ENCODE measurements at places on chromosomes 5 and 9.
A peak's percentile ranks its signal among the peaks of the same experiment; 100 is the strongest.

- no peak for DNase-seq
These were observed 541.4 kb downstream of the PRELID2 start for GRCh38 chr5:145293716-145294115.

DNA sequence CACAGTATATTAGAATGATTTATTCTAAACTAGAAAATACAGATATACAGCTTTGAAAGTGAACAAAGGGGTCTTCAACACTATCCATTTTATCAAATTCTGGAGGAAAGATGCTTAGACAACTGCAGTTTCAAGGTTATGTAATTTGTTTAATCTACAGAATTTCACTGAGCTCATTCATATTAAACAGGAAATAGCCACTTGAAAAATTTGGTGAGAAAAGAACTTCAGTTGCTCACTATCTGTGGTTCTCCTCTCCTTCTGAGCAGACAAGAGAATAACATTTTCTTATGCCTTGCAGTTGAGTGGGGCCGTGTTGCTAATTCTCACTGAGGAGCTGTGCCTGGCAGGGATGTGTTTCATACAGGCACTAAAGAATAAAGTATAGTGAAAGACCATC is 1428.2 kb downstream of the CDH12 start:
- no peak for DNase-seq

DNA sequence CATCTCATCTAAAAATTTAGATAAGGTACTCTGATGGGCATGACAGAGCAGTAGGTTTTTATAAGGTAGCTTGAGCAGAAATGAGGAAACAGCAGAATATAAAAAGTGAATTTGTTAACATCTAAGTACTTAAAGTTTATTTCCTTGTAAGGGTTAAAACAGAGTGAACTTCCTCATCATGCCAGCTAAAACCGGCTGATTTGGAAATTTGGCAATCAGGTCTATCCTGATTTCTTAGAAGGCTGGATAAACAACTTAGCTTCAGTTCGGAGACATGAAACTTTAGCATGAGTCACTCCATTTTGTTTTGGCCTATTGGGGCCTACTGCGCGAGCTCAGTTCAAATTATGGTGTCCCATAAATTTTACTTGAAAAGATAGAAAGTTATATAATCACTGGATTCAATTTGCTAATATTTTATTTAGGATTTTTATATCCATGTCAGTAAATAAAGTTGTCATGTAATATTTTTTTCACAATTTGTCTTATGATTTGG is 241.6 kb upstream of the RORB start:
- no peak for DNase-seq

GRCh38 chr9:125844611-125845010 is 97.4 kb downstream of the PBX3 start:
- DNase-seq: peak; percentile 66

DNA sequence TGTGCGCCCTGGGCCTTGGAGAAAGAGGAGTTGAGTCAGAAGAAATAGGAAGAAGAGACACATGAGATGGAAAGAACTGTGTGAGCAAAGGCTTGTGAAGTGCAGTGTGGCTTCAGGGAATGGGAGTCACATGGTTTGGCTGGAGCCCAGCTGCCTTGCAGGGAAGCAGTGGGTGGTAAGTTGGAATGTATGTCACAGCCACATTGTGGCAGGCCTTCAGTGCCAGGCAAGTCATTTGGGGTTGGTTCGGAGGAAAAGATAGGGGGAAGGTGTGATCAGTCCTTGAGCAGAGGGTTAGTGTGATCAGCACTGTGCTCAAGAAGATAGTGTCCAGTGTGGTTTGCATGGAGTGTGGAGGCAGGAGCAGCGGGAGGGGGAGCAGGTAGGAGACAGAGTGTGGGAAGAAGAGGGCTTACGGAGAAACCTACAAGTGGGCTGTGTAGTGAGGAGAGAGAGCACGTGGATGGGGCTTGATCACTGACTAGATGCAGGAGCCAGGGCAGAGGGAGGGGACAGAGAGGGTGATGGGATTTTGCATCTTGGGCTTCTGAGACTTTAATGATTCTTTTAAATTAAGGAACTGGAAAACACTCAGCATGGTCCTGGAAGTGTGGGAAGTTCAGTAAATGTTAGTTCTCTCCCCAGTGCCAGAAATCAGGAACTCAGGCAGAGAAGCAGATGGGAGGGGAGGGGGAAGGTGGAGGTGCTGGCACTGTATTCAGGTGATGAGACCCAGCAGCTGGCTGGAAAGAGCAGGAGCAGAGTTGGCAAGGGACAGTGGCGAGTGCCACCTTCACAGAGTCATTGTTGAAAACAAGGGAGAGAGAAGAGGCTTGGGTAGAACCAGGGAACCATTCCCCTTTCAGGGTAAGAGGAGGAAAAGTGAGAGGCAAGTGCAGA is 46.6 kb downstream of the ARHGAP26 start:
- peak; percentile 57 for DNase-seq

GRCh38 chr9:21506626-21507482 is 24.7 kb upstream of the IFNE start:
- peak; percentile 21 for DNase-seq

- DNase-seq: no peak
These were observed 88.7 kb downstream of the PIP5K1B start for GRCh38 chr9:68793605-68794343.

GRCh38 chr5:35404701-35405100 is 174.4 kb upstream of the PRLR start:
- no peak for DNase-seq

GRCh38 chr9:38233343-38233742 is 159.2 kb upstream of the ALDH1B1 start:
- peak; percentile 36 for DNase-seq

DNA sequence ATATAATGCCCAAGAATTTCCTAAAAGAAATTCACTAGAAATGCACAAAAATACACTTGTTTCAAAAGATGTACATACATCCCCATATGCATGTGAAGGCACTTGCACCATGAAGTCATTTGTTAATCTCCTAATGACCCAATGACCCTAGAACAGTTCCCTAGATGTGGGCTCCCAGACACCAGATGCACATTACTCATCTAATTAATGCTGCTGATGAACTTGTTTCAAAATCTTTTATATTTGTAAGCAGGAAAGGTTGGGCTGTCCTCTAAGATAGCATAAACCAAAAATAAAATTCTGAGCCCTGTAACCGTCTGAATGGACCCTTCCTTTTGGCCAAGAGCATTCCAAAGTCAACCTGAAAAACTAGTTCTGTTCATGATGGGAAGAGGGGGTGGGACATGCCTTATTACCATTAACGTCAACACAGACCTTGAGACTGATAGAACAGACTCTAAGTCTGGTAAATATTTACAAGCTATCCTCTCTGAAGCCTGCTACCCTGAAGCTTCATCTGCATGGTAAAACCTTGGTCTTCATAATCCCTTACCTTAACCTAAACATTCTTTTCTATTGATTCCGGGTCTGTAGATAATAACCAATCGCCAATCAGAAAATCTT is 91.0 kb upstream of the DAPK1 start:
- DNase-seq: peak; percentile 19

GRCh38 chr5:78958672-78959445 is 26.3 kb downstream of the ARSB start:
- no peak for DNase-seq

- DNase-seq: no peak
These were observed 5.8 kb downstream of the MFAP3 start for GRCh38 chr5:154044581-154044980.

- peak; percentile 98 for DNase-seq
These were observed at the start of gene SH3GLB2 for GRCh38 chr9:129028192-129028966. SH3GLB2 (minus strand) TSS chr9:129028331; CDS start chr9:129028154, 177 bp downstream.

- DNase-seq: no peak
These were observed 730 bp upstream of the GZMA start for GRCh38 chr5:55101556-55102276.

DNA sequence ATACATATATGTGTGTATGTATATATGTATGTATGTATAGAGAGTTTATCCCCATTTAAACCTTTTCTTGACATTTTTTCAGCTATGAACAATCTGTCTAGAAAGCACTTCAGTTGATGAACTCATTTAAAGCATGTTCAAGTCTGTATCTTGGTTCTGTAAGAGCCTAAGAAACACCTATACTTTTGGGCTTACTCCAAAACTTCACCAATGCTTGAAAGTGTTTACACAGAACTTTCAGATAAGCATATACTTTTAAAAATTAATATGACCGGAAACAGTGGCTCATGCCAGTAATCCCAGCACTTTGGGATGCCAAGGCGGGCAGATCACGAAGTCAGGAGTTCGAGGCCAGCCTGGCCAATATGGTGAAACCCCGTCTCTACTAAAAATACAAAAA is 30.8 kb downstream of the WDR41 start:
- DNase-seq: no peak

- peak; percentile 89 for DNase-seq
These were observed 227.0 kb upstream of the DAP start for GRCh38 chr5:10987925-10988504.

GRCh38 chr9:7984692-7985091 is 185.1 kb upstream of the DMAC1 start:
- no peak for DNase-seq

GRCh38 chr9:83132768-83133167 is 69.8 kb upstream of the RASEF start:
- no peak for DNase-seq

- no peak for DNase-seq
These were observed 17.2 kb upstream of the HK3 start for GRCh38 chr5:176916337-176916736.

- no peak for DNase-seq
These were observed 33.9 kb upstream of the AOPEP start for GRCh38 chr9:94692601-94693000.

- DNase-seq: peak; percentile 57
These were observed 191.5 kb downstream of the ROR2 start for GRCh38 chr9:91758491-91758981.

DNA sequence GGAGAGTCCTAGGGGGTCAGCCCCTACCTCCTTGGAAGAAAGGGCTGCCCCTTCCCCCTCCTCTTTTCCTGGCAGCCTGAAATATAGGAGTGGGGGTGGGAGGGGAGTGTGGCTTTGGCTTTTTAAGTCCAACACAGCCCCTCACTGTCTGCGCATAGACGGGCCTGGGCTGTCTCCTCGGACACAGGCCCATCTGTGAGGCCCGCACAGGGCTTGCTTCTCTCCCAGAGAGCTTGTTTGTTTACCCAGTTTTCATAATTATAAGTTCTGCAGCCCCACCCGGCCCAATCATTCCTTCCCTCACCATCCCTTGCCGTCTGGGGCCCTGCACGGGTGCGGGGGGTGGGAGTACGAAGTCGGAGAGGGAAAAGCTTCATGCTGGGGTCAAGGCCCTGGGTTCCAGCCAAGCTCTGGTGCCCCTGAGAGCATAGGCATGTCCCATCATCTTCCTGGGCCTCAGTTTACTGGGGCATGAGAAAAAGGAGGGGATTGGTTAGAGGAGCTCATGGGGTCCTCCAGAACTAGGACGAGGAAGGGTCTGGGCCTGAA is 54.0 kb upstream of the STXBP1 start:
- DNase-seq: no peak

- no peak for DNase-seq
These were observed 82.9 kb upstream of the VCAN start for GRCh38 chr5:83388608-83389007.

DNA sequence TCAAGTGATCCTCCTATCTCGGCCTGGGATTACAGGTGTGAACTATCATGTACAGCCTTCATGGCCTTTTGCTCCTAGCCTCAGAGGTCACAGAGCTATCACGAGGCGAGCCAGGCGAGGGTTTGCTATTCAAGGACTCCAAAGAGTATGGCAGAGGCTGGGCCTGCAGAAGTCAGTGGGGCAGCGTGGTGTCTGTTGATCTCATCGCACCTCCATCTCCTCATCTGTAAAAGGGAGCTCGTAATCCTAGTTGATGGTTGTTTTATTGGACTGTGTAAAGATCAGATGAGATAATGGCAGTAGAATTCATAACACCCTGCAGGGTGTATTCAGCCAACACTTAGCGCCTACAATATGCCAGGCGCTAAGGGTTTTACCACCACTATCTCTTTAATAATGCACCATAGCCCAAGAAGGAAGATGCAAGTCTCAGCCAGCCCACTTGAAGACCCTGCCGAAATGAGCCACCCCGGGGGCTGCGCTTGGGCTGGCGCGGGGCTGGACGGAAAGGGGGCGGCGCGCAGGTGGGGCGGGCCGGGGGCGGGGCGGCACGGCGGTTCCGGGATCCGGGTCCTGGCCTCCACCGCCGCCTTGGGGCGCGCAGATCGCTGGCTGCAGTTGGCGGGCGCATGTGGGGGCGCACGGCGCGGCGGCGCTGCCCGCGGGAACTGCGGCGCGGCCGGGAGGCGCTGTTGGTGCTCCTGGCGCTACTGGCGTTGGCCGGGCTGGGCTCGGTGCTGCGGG is at the start of gene GALNT12:
TSS of gene GALNT12 (plus strand) at position 601 of the 744 bp plus-strand sequence. CDS start at position 630, 29 bp downstream.
- DNase-seq: peak; percentile 70

DNA sequence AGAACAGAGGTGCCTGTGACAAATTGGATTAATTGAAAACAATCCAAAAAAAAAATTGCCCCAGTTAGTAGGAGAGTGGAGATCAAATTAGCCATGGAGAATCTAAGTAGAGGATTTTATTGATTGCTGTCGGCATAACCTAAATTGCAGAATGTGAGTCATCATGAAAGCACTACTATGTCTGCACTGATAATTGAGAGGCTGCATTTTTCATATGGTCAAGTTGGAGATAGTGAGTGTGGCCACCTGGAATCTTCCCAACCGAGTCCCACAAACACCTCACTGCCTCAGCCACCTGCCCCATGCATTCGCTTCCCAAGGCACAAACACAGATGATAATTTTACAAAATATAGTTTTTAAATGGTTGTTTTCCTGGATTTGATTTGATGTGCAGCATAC is 123.7 kb downstream of the NTRK2 start:
- peak; percentile 13 for DNase-seq

GRCh38 chr9:95045751-95046150 is 271.8 kb downstream of the FANCC start:
- DNase-seq: no peak

GRCh38 chr5:167754501-167755021 is 536.9 kb upstream of the WWC1 start:
- DNase-seq: peak; percentile 52

GRCh38 chr5:122145906-122146305 is 16.6 kb downstream of the ZNF474 start:
- no peak for DNase-seq

- no peak for DNase-seq
These were observed 230.3 kb upstream of the TBCA start for GRCh38 chr5:78006449-78006848.

DNA sequence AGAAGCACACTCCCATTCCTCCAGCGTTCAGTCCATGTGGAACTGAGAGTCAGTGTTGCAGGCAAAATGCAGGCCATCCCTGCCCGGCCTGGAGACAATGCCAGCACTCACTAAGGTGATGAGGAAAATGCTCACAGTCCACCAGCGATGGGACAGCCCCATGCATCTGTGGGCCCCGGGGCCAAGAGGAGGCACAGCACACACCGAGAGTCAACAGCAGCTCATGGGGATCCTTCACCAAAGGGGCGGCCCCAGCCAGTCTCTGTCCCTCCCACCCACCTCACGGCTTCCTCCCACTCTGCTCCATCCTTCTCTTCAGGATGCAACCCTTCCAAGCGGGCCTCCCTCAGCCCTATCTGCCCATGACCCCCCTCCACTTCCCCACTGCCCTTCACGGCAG is 6.2 kb downstream of the SEMA4D start:
- DNase-seq: no peak

DNA sequence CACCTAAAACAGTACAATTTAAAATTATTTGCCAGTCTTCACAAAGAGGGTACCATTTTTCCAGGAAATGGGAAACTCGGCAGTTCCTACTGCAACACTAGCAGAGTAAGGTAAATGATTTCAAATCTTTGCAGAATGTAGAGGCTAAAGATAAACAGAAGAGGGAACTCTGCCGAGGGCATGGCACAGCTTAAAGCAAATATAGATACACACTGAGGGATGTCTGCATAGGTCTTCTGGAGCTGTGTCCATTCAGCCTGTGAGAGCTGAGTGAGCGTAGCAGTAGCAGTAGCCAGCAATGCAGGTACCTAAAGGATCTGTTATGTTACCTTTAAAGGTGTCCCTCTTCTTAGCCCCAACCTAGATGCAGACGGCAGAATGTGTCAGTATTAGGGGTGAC is 17.5 kb downstream of the CDKL3 start:
- DNase-seq: no peak

Measured in eye (tissue), 1 donor.